ENCODE measurements at places on chromosomes 5 and 9. TPM values are rescaled to one million over a fixed set of nuclear protein-coding genes. Genes with fewer than 3 reads are reported as not detected.

- DNase-seq, result no peak
These were observed 25.6 kb downstream of the PDE8B start for GRCh38 chr5:77235846-77236721.

DNA sequence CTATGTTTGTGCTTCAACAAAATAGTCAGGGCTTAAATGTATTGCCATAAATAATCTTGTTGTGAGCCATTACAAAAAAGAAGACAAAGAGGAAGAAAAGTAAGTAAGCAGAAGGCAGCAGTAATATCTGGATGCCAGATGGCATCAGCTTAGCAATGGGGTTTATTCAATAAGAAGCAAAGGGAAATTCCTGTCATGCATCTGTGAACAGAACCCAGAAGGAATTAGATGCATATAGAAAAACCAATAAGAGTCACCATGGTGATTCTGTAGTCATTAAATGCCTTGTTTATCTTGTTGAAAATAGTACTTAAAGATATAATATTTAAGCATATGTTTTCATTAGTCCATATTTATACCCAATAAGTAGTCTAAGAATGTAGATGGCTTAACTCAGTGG, 216.0 kb downstream of the ADAMTSL1 start:
- DNase-seq, result no peak

DNA sequence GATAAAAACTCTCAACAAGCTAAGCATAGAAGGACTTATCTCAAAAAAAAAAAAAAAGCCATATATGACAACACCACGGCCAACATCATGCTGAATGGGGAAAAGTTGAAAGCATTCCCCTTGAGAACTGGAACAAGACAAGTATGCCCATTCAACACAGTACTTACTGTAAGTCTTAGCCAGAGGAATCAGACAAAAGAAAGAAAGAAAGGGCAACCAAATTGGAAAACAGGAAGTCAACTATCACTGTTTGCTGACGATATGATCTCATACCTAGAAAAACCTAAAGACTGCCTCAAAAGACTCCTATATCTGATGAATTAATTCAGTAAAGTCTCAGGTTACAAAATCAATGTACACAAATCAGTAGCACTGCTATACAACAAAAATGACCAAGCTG, 24.6 kb upstream of the PTGER4 start:
- DNase-seq, result no peak

- DNase-seq, result no peak
These were observed 20.8 kb upstream of the DTWD2 start for GRCh38 chr5:119009131-119009530.

GRCh38 chr9:103900466-103900865, 193.6 kb upstream of the SMC2 start:
- DNase-seq, result no peak

GRCh38 chr9:14911046-14911445, 818 bp upstream of the FREM1 start:
- no peak for DNase-seq

- DNase-seq, result no peak
These were observed 40.7 kb upstream of the ZNF300 start for GRCh38 chr5:150945486-150945885.

- no peak for DNase-seq
These were observed 722.9 kb upstream of the RGMB start for GRCh38 chr5:98050583-98050982.

DNA sequence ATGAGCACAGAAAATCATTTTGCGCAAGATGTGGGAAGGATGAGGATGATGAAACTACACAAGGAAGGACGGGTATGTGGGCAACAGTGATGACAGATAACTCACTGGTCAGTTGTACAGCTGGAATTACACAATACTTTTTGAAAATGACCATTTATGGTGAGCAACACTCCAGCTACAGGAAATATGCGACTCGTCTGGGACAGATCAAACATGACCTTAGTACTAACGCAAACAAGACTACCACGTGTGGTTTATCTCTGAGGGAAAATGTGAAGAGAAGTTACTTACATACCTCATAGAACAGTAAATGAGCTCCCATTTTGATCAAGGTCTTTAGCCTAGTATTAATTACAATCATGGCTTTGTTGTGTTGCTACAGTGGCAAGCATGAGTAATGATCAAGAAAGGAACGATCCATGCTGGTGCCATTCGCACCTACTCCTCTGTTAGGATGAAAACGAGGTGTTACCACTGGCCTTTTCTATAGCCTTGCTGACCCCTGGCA, 456.9 kb downstream of the BNC2 start:
- no peak for DNase-seq

DNA sequence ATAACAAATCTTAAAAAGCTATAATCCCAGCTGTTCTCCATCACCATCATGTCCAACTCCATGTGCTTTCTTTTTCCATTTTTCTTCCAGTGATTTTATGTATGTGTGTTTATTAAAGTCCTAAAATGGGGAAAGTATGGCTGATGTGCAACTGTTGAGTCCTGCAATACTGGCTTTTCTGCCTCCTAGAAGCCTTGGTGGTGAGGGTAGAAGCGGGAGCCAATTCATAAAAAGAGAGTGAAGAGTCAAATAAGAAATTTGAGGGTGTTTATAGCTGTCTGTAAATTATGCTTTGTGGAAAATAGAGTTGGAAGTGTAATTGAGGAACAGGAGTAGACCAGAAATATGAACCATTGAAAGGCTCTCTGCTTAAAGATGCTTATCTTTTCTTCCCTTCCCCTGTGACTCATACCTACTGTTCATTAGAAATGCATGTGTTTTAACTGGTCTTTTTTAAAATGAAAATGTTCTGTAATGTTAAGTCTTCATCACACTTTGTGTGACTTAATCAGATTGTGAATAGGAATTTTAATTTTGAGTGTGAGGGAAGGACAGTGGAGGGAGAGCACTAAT, 80.1 kb downstream of the ZCCHC7 start:
- no peak for DNase-seq

DNA sequence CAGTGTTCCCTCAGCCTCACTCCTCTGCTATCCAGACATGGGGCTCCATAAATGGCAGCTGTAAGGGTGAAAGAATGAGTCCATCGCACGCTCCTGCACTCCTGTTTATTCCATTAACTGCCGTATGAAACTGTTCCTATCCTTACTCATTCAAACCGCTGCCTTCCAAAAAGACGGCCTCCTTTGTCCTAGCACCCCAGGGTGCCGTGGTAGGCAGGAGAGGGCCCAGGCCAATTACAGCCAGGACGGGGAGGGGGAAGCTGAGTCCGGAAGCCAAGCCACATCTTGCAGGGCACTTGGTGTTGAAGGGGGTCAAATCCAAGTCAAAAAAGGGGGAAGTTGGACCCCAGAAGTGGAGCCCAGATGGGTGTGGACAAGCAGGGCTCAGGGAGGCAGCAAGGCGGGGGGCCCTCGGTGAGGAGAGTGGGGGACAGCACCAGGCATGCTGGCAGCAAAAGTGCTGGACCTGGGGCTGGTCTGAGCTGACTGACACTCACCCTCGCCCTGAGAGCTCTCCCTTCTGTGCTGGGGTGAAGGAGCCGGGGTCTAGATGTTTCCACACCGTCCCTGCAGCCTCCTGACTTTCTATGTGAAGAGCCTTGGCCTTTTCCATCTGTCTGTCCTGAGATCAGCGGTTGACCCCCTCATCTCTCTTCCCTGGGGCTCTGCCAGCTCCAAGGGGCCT, 63.3 kb downstream of the COL23A1 start:
- peak; percentile 67 for DNase-seq

- no peak for DNase-seq
These were observed 146.6 kb upstream of the TUT7 start for GRCh38 chr9:86500667-86501435.

DNA sequence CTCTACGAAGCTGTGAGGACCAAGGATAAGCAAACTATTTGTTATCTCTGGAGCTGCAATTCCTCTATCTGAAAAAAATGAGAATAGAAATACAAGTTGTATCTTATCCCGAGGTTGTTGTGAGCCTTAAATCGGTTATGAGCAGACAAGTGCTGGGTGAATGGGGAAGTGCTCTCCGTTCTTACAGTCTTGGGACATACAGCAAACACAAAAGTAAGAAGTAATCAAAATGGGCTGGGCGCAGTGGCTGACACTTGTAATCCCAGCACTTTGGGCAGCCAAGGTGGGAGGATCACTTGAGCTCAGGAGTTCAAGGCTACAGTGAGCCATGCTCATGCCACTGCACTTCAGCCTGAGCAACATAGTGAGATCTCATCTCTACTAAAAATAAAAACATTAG, 31.7 kb downstream of the ITK start:
- no peak for DNase-seq

DNA sequence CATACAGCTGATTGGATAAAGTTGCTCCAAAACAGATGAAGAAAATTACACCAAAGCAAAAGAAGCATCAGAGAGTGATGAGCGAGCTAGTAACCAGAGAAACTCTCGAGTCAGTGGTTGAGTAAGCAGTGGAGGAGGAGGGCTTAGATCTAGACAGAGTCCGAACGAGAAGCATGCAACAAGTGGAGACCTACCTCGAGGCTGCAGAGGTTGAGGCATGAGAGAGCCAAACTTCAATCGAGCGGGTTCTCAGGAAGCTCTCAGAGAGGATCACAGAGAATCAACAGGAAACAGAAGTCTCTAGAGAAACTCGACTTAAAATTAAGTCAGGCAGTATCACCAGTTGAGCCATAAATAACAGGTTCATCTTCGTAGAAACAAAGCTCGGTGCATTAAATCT, 6.1 kb downstream of the RUSC2 start:
- no peak for DNase-seq

GRCh38 chr9:105050296-105050695, 122.3 kb upstream of the ABCA1 start:
- no peak for DNase-seq

Gene SLC6A3
- 0.18 TPM for total RNA-seq

Gene RGMB
- 62.2 TPM for total RNA-seq

Gene GABRA1
- 0.33 TPM for total RNA-seq

Gene GAPVD1
- total RNA-seq, result 46.9 TPM

Gene CCNJL
- total RNA-seq, result 13.8 TPM

Gene RAB3C
- total RNA-seq, result 15.1 TPM

Gene PIP5KL1
- 7.8 TPM for total RNA-seq

Gene PPP2R2B
- 0.80 TPM for total RNA-seq

Gene SARDH
- 6.6 TPM for total RNA-seq

All from endodermal cell (in vitro differentiated cells).